NCI-H2029 treated with DMSO at 0.1 percent for 48 hours (cell line): ENCODE measurements at places on chromosomes 6 and 20.

GRCh38 chr20:45105317-45105716 is 4.4 kb upstream of the KCNS1 start:
- DNase-seq: no peak

DNA sequence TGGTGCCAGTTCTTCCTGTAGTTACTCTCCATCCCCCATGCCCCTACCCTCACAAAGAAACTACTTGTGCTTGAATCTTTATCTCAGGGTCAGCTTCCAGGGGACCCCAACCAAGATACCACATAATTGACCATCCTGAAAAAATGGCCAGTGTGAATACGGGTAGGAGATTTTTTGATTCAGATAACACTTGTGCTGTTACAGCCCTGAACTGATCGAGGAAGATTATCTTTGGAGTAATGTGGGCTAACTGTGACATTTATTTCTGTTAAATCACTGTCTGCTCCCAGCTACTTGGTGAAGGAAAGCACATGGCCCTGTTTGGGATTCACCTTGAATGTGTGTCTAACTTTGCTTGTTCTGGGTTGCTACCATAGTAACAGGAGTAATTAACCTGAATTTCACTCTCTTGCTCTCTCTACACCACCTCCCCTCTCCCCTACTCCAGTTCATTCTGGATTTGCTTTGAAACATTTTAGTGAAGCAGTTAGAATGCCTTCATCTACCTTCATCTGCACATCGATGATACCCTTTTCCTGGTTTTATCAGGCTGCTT is 219.6 kb upstream of the CHD6 start:
- no peak for DNase-seq

GRCh38 chr20:36676701-36677421 is 30.9 kb upstream of the SLA2 start:
- no peak for DNase-seq

DNA sequence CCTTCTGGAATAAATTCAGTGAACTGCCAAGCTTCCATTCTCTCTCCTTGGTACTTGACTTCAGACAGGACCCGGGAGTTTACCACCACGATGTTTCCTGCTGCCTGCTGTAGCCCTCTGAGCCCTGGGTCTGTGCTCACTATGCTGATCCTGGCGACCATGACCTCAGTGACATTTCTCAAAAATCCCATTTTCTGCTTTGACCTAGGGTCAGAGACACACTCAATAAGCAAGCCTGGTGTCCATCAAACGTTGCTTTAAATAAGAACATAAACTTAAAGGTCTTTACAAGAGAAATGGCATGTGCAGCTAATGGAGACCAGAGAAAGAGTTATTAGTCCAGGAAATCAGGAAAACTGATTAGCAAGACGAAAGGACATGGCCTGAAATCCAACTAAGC is 509.7 kb upstream of the SULF2 start:
- no peak for DNase-seq
